Endothelial cell of umbilical vein (primary cell): ENCODE measurements at places on chromosomes 5 and 9. TPM values are rescaled to one million over a fixed set of nuclear protein-coding genes. Genes with fewer than 3 reads are reported as not detected.

Gene SLC1A1
- total RNA-seq = 6.5 and 8.3 TPM in 2 replicates

Gene LHX3
- total RNA-seq = not detected in 2 replicates

- no peak for DNase-seq
These were observed 7.4 kb upstream of the SNCAIP start for GRCh38 chr5:122304471-122305215.

Gene SPEF2
- total RNA-seq = 0.73 and 0.76 TPM in 2 replicates

DNA sequence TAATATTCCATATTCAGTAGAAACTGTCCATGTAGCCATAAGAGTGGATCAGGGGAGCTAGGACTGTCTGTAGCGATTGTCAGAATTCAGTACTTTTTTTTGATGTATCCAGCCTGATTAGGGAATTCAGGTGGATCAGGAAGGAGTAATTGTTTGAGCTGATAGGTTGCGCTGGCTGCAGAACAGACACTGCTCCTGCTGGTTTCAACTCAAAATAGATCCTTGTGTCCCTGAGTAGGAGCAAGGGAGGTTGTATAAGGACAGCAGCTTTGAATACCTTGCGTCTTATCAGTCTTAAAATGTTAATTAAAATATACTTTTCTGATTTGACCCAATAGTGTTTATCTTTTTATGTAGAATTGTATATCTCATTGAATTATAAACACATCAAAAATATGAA lies 229.6 kb downstream of the KDM4C start:
- no peak for DNase-seq

Gene SLC45A2
- total RNA-seq = not detected in 2 replicates

Gene GLDC
- total RNA-seq = 2.6 and 4.7 TPM in 2 replicates

GRCh38 chr5:133667217-133667616 lies 54.9 kb upstream of the FSTL4 start:
- DNase-seq = no peak

GRCh38 chr5:82476155-82476554 lies 198.0 kb upstream of the RPS23 start:
- DNase-seq = no peak

DNA sequence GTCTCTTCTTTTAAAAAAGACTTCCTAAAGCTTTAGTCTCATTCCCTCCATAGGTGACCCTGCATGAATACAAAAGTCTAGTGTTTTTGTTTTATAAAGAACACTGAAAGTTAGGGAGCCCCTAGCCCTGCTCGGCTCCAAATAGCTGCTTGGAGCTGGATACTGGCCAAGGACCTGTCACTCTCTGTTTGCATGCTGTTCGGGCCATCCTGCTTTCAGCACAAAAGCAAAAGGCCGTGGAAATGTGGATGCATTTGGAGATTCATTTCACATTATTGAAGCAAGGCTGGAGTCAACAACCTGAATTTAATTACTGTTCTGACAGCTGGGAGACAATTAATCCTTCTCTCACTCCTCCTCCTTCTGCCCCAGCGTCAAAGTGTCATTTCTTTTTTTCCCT lies 151.7 kb upstream of the NMUR2 start:
- no peak for DNase-seq

Gene JAKMIP2
- not detected in 2 replicates for total RNA-seq

GRCh38 chr5:172633403-172633970 lies 7.6 kb upstream of the NEURL1B start:
- no peak for DNase-seq

- DNase-seq = no peak
These were observed 11.0 kb upstream of the FAM120AOS start for GRCh38 chr9:93464395-93464794.

Gene DNAI1
- total RNA-seq = not detected in 2 replicates

Gene DAPK1
- total RNA-seq = 93.4 and 119 TPM in 2 replicates

GRCh38 chr5:119656023-119656422 lies 26.7 kb downstream of the FAM170A start:
- no peak for DNase-seq

DNA sequence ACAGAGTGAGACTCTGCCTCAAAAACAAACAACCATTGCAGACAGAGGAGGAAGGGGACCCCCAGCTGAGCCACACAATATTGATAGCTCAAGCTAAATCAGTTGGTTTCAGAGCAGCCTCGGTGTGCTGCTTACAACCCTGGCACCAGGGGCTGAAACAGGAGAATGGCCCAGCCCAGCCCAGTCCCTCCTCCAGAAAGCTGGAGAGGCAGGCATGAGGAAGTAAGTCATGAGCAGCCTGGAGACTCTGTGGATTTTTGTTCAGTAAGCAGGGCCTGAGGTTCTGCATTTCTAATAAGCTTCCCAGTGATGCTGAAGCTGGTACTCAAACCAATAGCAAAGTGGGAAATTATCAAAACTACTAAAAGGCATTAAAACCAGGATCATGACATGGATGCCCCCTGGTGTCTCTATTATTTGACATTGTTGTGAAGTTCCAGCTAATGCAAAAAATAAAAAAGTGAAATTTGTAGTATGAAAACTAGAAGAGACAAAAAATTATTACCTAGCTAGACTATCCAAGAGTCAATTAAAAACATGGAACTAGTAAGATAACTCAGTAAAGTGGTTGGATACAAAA lies 14.2 kb downstream of the PRRT1B start:
- DNase-seq = no peak

GRCh38 chr9:110214586-110215355 lies 6.8 kb upstream of the C9orf152 start:
- no peak for DNase-seq

GRCh38 chr9:113254991-113255390 lies 20.4 kb downstream of the CDC26 start:
- DNase-seq = no peak

- DNase-seq = peak; percentile 8
These were observed 2.0 kb upstream of the TRIM14 start for GRCh38 chr9:98121058-98121457.

DNA sequence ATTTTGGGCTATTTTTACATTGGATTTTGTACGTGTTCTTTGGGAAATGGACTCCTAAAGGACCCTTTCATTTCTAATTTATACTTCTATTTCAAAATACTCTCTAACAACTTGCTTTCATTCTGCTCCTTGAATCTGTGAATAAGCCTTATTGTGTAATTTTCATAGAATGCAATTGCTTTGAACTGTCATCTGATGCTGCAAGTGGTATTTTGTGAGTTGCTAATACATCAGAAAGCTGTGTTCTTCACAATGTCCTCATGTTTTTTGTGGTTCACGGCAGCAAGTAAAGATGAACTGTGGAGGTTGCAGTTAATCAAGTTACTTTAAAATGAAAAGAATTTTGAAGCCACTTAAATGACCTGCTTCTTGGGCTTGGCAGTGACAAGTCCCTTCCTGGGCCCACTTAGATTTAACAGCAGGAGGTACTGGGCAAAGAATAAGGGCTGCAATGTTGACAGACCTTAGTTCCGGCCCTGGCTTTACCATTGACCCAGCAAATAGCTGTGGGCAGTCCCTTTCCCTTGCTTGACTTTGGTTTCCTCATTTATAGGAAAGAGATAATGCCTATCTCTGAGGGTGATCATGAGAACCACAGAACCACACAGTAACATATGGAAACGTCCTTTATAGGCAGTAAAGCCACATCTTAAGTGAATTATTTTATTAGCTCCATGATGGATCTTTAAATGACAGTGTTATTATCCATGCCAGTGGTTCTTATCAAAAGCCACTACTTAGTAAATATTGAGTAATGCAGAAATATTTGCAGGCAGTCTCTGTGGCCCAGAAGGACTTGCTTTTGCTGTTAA lies 54.8 kb downstream of the IQGAP2 start:
- DNase-seq = no peak

Gene CAMK2A
- not detected in 2 replicates for total RNA-seq

Gene TAF1L
- not detected in 2 replicates for total RNA-seq

DNA sequence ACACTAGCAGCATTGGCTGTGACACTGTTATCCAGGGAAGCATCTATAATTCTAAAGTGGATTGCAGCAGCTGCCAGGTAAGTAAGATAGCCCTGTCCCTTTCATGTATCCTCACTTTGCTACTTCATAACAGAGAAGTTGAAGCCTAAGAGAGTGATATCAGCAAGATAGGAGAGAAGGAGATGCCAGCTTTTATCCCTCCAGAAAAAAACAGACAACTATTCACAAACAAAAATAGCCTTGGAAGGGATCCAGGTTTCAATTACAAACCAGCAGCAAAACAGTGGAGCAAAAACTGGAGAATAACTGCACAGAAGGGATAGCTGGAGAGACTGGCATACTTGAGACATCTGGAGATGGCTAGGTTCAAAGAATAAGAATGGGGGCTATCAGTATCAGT lies 19.6 kb upstream of the VCAN start:
- DNase-seq = no peak

Gene LCNL1
- not detected in 2 replicates for total RNA-seq

GRCh38 chr5:40240111-40240510 lies 439.6 kb upstream of the PTGER4 start:
- no peak for DNase-seq

Gene ARL14EPL
- total RNA-seq = 0.58 TPM in 1 of 2 replicates, not detected in the other

Gene WNT8A
- not detected in 2 replicates for total RNA-seq
